ENCODE measurements at places on chromosomes 16 and 17.

GRCh38 chr17:3575511-3575910, 17.9 kb upstream of the TRPV3 start:
- no peak for DNase-seq

GRCh38 chr17:48551596-48552465, 6.9 kb upstream of the HOXB2 start:
- DNase-seq, result no peak

DNA sequence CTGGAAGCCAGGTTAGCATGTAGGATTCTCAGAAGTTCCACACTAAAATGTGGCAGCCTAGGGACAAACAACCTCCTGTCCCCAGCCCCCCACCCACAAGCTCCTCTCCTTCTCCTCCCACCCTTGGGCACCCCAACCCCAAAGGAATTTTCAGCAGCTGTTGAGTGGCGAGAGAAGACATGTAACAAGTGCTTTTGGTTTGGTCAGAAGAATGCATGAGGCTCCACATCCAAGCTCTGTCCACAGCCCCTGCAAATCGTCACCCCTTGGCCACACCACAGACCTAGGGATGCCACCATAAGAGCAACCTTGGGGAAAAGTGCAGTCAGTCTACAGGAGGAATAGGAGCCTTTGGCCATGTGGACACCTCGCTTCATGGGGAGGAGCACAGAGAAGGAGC, 11.9 kb upstream of the RAB37 start:
- no peak for DNase-seq

DNA sequence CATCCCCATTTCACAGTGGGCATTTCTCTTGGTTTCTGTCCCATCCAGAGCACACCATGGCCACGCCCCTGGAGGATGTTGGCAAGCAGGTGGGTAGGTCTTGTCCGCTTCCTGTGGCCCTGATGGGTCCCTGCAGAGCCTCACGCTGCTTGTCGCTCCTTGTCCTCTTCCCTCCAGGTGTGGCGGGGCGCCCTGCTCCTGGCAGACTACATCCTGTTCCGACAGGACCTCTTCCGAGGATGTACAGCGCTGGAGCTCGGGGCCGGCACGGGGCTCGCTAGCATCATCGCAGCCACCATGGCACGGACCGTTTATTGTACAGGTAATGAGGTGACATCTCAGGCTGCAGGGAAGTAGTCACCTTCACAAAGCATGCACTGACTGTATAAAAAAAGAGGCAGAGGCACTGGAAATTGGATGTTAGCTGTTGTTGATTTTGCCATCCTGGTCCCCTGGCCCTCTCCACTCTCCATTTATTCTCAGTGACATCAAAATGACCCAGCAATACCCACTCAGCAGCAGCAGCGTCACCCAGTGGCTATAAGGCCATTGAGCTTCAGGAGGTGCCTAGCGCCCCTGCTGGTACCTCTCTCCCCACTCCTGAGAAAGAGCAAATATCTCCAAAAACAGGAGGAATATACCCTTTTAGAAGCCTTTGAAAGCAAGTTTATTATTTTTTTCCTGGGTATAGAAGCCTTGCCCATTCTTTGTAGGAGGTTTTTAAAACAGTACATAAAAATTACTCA, 13.7 kb downstream of the METTL22 start:
- no peak for DNase-seq

DNA sequence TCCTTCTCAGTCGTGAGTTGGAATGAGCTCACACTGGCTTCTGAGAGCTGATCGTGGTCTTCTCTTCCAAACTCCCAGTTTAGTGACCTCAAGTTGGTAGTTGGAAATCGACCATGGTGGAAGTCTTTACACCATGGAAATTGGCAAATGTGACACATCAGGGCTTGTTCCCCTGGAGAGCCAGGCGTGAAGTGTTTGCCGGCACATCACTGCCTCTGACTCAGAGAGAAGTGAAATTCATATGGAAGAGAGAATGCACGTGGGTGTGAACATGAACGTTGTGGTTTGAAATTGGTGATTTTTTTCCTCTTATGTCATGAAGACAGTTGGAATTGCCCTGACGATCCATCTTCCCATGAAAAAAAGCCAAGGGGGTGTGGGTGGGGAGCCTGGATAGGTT, 47.4 kb downstream of the AXIN2 start:
- DNase-seq, result no peak

GRCh38 chr17:69997332-69997731, 77.7 kb upstream of the KCNJ16 start:
- DNase-seq, result no peak

- no peak for DNase-seq
Measured at GRCh38 chr16:15770512-15770911, 86.3 kb downstream of the MYH11 start.

Measured in activated naive CD4-positive, alpha-beta T cell treated with anti-CD3 and anti-CD28 coated beads, Interleukin-2, amount 10 ng/mL, durations not matched to agents 7 days and 5 days (primary cell).